T-cell (primary cell): ENCODE measurements at places on chromosomes 5 and 9. TPM values are rescaled to one million over a fixed set of nuclear protein-coding genes. Genes with fewer than 3 reads are reported as not detected.

Gene C9orf43
- 1.1 TPM for total RNA-seq

DNA sequence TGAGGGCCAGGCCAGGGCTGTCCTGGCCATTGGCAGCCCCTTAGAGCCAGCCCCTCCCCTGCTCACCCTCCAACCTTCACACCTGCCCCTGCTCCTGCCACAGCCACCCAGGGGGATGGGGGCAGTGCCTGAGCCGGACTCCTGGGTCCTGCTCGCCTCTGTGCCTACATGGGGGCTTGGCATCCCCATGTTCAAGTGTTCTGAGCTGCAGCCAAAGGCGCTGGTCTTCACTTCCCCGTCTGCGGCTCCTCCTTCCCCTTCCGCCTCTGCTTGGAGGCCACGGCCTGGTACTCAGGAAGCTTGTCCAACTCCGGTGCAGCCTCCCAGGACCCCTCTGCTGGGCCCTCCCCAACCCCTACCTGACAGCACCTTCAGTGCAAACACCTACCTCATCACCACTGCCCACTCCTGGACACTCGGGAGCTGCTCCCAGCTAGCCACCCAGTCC lies 2.3 kb upstream of the DNLZ start:
- no peak for DNase-seq

GRCh38 chr9:135701067-135701958 lies 672 bp upstream of the KCNT1 start:
- no peak for DNase-seq

- DNase-seq = no peak
Measured at GRCh38 chr9:129266536-129266935, 88.5 kb upstream of the IER5L start.

DNA sequence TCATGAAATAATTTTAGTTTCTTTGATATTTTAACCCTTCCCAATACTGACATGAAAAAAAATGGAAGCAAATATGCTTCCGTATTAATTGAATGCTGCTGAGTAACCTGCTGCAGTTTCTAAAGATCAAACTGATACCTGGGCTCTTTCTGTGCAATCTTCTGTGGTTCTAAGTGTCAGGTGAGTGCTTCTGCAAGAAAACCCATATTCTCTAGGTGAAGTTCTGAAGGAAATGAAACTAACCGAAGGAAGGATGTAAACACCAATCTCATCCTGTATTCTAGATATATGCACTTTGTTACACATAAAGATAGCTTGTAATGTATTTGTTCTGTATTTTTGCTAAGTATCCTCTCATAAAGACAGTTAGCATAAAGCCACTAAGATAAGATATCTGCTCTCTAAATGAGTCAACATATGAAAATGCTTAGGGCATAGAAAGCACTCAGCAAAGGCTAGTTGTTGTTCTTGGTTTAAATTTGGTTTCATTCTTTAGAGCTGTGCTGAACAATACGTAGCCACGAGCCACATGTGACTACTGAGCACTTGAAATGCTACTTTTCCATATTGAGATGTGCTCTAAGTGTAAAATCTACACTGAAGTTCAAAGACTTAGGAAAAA lies 52.0 kb downstream of the ITGA2 start:
- no peak for DNase-seq

DNA sequence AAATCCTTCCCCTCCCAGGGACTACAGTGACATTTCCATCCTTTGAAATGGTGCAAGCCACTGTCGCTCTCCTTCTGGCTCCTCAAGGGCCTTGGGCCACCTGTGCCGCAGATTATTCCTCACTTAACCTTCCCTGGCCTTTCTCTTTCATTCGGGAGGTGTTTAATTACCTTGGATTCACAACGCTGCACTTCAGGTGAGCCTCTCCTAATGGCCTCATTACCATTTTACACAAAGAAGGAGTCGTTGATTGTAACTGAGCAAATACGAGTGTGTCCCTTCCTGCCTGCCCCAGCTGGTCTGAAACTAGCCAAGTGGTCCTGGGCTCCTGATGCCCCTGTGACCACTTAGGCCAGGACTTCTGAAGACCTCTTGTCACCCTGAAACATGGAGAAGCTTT lies 205.0 kb downstream of the CRB2 start:
- no peak for DNase-seq

DNA sequence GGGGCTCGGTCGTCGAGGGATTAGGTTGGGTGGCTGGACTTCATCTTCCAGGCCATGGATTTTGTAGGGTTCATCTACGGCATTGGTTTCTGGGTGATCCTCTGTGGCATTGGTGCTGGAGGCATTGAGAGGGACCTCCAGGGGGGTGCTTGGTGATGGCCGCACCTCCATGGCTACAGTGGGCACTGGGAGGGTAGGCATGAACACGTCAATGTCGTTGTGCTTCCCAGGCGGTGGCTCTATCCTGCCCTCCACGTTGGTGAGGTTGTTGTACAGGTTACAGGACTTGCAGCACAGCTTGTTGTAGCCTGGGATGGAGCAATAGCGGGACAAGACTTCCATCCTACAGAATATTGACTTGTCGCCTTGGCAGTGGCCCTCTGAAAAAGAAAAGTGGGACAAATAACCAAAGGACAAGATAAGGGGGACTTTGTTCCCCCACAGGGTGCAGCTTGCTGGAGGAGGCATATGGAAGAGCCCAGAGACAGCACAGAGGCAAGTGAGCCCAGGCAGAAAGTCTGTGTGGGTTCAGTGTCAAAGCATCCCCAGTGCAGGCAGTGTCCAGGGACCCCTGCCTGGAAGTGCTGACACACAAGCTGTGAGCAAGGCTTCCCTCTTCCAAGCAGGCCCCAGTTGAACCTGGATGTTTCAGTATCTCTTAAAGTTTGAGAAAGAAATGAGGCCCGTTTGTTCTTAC lies 53.9 kb downstream of the ZNF354C start:
- no peak for DNase-seq

GRCh38 chr5:68332080-68332451 lies 116.5 kb downstream of the PIK3R1 start:
- DNase-seq = no peak

- no peak for DNase-seq
Measured at GRCh38 chr9:93112864-93113389, 16.9 kb downstream of the CARD19 start.

Gene DRD1
- total RNA-seq = not detected

DNA sequence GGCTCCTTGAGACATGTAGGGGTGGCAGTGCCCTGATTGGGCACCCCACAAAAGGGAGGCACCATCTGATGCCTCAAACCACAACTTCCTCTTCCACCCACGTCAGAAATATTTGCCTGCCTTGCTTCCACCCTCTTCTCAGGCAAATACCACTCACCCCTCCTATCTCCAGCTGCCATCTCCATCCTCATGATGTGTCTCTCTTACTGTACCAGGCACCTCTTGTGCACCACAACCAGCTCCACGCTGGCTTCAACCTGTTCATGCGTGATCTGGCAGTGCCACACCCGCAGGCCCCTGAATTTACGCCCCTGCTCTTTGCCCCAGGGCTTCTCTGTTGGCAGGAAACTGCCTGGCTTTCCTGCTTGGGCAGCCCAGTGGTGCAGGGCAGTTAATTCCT lies 87.8 kb upstream of the HSPA9 start:
- DNase-seq = peak; percentile 43

DNA sequence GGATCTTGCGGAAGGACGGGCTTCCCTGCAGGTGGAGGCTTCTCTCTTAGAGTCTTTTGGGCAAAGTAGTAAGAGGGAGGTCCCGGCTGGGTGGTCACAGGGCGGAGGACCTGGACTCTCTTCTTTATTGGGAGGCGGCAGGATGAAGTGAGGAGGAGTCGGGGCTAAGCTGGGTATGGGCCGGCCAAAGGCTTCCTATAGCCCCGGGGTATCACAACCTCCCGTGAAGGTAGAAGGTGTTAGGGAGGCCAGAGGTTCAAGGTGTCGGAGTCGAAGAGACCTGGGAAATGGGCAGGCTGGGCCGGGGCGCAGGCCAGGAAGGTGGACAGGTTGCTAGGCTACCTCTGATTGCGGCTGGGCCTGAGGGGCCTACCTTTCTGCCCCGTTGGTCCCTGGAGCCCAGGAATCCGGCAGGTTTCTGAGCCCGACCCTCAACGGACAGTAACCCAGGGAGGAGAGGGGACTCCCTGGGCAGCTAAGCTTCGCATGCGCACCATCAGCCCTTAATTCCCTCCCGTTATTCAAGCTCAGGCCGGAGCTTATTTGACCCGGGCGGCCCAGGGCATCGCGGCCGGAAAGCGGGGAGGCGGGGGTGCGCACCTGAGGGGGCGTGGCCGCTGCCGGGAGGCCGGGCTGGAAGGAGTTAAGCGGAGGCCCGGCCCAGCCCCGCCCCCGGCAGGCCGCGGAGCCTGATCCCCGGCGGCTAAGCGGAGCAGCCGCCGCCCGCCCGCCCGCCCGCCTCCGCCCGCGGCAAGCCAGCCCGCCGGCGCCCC lies at the start of gene TESK1:
TSS of gene TESK1 (plus strand) at position 685 of the 773 bp plus-strand sequence. CDS start 358 bp downstream, outside the sequence.
- peak; percentile 74 for DNase-seq

GRCh38 chr9:114278881-114279570 lies 43.9 kb upstream of the ORM1 start:
- DNase-seq = no peak

Gene TMEM174
- total RNA-seq = not detected

- no peak for DNase-seq
Measured at GRCh38 chr5:57779383-57780223, 297.0 kb upstream of the ACTBL2 start.

DNA sequence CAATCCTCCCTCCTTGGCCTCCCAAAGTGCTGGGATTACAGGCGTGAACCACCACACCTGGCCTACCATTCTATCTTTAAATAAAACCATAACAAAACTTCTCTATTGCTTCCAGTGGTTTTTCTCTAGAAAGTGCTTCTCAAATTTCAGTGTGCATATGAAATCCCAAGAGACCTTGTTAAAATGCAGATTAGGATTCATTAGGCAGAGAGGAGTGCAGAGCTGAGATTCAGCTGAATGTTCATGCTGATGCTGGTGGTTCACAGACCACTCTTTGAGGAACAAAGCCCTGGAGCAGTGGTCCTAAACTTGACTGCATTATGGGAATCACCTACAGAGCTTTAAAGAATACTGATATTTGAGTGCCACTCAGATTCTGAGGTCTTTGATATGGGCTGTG lies 28.2 kb downstream of the CARD6 start:
- no peak for DNase-seq

DNA sequence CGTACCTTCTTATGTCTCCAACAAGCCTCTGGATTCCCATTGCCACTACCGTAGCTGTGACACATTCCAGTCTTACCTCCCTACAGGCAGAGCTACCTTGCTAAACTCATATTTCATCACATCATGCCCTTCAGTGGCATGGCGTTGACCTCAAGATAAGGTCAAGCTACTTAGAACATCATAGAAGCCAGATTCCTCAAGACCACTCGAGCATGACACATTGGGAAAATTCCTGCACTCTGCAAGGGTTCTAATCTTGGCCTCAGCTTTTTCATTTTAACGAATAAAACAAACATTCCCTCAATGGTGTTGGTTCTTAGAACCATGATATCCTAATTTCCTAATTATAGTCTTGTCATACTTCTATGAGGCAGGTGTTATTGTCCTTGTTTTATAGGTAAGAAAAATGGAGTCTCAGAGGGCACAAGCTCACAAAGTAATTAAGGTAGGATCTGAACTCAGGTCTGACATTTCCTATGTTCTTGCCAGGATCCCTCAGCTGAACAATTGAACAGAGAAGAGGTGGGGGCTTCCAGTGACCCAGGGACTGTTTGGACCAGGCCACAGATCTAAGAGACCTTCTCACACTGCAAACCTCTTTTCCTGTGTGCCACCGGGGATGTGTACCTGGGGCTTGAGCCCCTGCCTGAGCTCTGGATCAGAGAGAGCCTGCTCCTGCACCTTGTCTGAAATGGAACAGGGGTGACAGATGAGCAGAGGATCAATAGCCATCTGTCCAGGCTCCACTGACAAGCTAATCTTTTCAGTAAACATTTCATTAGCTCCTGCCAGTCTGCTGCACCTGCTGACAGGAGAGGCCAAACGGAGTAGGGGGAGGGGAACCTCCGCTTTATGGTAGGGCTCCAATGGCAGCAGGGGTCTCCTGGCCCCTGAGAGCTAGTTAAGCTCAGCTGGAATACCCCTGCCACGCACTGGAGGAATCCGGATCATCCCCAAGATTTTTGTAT lies 49.3 kb downstream of the ALG2 start:
- DNase-seq = no peak

Gene TAS2R1
- not detected for total RNA-seq

Gene BSPRY
- total RNA-seq = 0.35 TPM

DNA sequence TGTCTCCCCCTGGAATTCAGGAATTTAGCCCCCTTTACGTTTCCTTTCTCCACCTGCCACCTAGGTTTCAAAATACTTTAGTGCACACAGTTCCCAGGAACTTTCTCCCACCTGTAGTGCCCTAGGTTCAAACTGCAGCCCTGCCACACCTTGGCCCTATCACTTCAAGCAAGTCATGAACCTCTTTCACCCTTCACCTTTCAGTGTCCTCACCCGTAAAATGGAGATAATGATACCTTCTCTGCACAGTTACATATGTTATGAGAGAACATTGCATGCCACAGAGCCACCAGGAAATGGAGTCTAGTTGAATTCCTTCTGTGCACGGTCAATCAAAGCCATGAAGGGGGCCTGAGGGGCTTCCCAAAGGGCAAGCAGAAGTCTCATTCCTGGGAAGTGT lies 9.8 kb upstream of the EEIG1 start:
- DNase-seq = no peak

DNA sequence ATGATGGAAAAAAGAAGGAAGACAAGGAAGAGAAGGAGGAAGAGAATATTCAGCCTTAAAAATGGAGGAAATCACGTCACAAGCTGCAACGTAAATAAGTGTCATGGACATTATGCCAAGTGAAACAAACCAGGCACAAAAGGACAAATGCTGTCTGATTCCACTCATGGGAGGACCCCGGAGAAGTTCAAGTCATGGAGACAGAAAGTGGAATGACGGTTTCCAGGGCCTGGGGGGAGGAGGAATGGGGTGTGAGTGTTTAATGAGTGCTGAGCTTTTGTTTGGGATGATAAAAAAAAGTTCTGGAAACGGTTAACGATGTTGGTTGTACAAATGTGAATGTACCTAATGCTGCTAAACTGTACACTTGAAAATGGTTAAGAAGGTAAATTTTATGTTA lies 439.5 kb downstream of the GADD45G start:
- DNase-seq = no peak

DNA sequence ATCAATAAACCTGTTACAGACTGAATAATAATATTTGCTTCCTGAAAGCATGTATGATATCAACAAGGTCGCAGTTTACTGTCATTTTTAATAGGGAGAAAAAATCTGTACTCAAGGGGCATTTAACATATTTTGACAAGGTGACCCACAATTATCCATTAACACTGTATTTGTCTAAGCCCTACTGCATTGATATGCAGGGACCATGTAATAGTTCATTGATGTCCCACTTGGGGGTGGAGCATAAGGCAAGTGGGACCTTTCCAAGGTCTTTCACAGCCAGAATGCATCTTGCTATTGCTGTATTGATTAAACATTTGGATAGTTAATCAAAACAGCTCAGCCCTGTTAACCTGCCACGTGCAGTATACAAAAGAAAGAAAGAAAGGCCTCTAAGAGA lies 502.0 kb downstream of the NR2F1-AS1 start:
- DNase-seq = no peak

Gene CAVIN4
- 0.26 TPM for total RNA-seq

DNA sequence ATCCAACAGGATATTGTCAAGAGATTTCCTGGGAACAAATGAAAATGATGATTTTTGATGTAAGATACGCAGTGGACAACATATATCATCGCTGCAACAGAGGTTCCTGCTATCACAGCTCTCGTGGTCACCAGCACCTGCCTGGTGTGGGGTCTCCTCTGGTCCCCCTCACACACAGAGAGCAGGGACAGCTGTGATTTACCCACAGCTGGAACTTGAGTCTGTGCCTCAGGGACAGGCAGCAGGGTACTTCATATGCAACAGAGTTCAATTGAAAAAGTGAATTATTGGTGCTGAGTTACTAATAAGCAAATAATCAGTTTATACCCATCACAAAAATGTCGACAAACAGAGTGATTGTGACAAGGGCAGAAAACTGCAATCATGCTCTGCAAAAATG lies 93.4 kb downstream of the LMX1B start:
- no peak for DNase-seq
